ENCODE measurements at places on chromosomes 12 and 14.
A peak's percentile ranks its signal among the peaks of the same experiment; 100 is the strongest.

- no peaks in the 10 kb centered on the region for H3K36me3 ChIP-seq
- no peak for DNase-seq
- H3K27me3 ChIP-seq = no peaks in the 10 kb centered on the region
- H3K4me3 ChIP-seq = peak overlapping the region; percentile 83
- H3K27ac ChIP-seq = peak overlapping the region; percentile 94
- peaks cover 32% of the 10 kb centered on the region for H3K4me1 ChIP-seq
Observed at GRCh38 chr12:27013611-27014084, 536 bp downstream of the TM7SF3 start.

GRCh38 chr12:63805704-63806672 lies 26.3 kb downstream of the RXYLT1 start:
- H3K4me3 ChIP-seq = no peak overlapping the region
- H3K4me1 ChIP-seq = no peaks in the 10 kb centered on the region
- H3K36me3 ChIP-seq = no peaks in the 10 kb centered on the region
- no peak overlapping the region for H3K27ac ChIP-seq
- peak; percentile 29 for DNase-seq

DNA sequence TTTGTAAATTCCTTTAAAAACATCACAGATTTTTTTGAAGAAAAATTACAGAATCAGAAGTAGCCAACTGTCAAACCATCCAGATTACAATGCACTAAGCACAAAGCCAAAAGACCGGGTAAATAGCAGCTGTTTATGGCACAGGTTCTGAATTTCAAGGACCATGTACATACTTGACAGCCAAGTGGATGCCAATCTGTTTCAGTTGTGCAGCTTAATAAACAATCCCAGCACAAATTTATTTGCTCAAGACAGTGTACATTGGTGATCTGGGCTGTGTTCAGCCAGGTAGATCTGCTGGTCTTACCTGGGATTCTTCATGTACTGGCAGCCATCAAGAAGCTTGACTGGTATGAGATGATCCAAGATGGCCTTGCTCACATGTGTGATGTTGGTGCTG lies 229.8 kb upstream of the FLRT2 start:
- no peak for DNase-seq
- no peaks in the 10 kb centered on the region for H3K36me3 ChIP-seq
- no peaks in the 10 kb centered on the region for H3K27me3 ChIP-seq
- no peaks in the 10 kb centered on the region for H3K4me1 ChIP-seq
- no peak overlapping the region for H3K4me3 ChIP-seq
- no peak overlapping the region for H3K27ac ChIP-seq

DNA sequence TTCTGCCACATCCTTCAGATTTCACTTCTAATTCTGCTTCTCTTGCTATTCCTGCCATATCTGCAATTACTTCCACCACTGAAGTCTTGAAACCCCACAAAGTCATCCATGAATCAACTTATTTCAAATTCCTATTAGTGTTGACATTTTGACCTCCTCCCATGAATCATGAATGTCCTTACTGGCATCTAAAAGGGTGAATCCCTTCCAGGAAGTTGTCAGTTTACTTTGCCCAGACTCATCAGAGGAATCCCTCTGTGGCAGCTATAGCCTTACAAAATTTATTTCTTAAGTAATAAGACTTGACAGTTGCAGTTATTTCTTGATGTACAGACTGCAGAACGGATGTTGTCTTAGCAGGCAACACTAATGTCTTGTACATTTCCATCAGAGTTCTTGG lies 162.9 kb downstream of the PCNX1 start:
- DNase-seq = no peak
- no peaks in the 10 kb centered on the region for H3K36me3 ChIP-seq
- H3K4me1 ChIP-seq = no peaks in the 10 kb centered on the region
- H3K4me3 ChIP-seq = no peak overlapping the region
- no peak overlapping the region for H3K27ac ChIP-seq
- no peaks in the 10 kb centered on the region for H3K27me3 ChIP-seq

DNA sequence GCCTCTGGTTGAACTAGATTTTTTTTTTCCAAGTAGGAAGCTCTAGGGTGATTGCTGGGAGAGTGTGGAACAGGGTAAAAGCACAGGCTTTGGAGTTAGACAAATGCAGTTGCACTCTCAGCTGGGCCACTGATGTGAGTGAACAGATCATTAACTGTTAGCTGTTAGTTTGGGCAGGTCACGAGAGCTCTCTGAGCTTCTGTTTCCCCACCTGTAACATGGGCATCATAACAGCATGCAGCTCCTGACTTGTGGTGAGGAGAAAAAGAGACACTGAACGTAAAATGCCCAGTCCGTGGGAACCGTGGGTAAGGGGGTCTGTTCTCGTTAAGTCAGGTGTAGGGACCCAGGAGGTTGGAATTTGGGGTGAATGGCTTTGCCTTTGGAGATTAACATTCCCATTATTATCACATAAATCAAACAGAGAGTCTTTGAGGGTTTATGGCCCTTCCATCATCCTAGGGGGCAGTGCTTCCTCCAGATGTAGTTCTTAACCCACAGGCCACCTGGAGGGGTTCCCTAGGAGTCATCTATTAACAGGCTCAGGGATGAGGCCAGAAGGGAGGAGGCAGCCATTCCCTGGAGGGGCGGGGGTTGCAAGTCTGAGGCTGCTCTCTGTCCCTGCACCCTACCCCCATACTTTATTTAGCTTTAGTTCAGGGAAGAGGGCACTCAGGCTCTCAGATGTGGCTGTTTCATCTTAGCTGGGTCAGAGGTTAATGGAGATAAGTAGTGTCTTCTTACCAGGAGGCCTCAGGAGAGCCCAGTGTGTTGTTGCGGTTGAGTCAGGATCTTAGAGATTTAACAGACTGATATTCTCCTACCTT lies 135.2 kb downstream of the DACT1 start:
- no peak overlapping the region for H3K27ac ChIP-seq
- H3K4me1 ChIP-seq = no peaks in the 10 kb centered on the region
- DNase-seq = no peak
- no peak overlapping the region for H3K4me3 ChIP-seq
- H3K27me3 ChIP-seq = no peaks in the 10 kb centered on the region
- no peaks in the 10 kb centered on the region for H3K36me3 ChIP-seq

DNA sequence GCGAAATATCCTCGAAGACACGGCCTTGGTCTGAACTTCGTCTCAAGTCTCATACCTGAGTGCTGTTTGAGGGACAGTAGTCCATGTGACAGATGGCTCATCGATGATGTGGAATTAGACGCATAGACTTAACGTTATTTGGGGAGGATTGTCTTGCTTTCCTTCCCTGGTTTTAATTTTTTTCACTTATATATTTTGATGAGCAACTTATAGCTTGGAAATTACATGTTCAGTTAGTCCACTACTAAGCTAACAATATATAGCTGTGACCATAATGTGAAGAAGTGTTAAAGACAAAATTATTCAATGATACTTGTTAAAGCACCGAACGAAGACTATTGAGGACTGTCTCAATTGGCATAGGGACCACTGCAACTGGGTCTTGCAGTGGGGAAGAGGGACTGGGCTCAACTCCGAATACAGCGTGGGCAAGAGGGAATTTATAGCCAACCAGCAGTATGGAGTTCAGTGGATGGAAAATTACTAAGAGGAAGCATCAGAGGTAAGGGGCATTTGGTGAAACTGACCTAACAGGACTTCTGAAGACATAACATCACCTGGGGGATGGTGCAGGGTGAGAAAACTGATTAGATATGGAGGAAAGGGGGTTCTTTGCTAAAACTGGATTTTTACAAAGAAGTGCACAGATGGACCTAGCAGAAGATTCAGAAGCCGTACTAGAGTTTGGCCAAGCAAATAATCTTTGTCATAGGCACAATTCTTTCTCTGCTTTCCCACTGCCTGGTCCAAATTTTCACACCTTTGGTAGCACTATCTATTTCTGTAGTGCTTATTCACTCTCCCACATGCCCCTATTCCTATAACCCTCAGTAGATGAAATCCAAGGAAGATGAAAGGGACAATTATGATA lies 910 bp upstream of the TM7SF3 start:
- peak overlapping the region; percentile 97 for H3K27ac ChIP-seq
- H3K27me3 ChIP-seq = no peaks in the 10 kb centered on the region
- peak overlapping the region; percentile 90 for H3K4me3 ChIP-seq
- H3K36me3 ChIP-seq = no peaks in the 10 kb centered on the region
